ENCODE measurements at places on chromosomes 5 and 9.

DNA sequence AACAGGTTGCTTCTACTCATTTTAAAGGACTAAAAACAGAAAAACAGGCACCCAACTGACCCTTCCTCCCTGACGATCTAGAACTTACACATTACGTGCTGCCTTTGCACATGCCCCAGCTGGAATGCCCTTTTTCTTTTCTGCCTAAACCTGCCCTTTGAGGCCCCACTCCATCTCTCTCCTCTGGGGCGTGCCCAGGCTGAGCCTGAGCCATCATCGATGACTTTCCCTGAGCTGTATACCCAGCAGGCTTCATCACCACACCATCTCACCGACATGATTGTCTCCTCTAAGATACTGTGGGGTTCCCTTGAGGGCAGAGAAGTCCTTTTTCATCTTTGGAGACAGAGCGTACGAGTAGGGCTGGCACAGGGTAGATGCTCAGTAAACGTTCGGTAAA, 24.1 kb upstream of the GABBR2 start:
- DNase-seq = no peak

DNA sequence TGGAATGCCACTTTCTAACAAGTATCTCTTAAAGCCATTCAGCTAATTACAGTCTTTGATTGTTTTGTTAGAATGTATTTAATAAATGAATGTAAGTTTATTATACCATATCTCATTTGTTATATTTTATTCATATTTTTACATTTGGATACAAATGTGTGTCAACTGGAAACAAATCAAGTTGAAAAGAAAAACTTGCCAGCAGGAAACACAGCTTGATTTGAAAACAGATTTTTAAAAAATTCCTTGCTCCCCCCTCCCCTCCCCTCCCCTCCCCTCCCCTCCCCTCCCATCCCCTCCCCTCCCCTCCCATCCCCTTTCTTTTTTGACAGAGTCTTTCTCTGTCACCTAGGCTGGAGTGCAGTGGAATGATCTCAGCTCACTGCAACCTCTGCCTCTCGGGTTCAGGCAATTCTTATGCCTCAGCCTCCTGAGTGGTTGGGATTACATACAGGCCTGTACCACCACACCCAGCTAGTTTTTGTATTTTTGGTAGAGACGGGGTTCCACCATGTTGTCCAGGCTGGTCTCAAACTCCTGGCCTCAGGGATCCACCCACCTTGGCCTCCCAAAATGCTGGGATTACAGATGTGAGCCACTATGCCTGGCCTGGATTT, 227.6 kb downstream of the WDR70 start:
- no peak for DNase-seq

- no peak for DNase-seq
Measured at GRCh38 chr5:1133510-1134201, 21.8 kb upstream of the SLC12A7 start.

DNA sequence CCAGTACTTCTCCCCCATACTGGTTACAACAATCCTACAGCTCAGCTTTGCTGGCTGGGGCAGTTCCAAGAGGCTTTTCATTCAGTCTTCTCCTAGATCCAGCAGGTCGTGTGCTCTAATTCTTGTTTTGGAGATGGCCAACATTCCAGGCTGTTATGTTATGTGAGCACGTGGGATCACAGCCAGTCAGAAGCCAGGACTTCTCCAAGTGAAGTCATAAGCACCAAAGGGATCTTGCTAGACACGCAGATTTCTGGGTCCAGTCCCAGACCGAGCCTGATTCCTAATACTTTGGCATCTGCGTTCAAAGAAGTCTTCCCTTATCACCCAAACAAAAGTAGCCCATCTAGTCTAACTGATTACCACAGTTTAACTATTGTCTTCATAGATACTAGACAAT, 1.4 kb upstream of the LARP1 start:
- DNase-seq = no peak

DNA sequence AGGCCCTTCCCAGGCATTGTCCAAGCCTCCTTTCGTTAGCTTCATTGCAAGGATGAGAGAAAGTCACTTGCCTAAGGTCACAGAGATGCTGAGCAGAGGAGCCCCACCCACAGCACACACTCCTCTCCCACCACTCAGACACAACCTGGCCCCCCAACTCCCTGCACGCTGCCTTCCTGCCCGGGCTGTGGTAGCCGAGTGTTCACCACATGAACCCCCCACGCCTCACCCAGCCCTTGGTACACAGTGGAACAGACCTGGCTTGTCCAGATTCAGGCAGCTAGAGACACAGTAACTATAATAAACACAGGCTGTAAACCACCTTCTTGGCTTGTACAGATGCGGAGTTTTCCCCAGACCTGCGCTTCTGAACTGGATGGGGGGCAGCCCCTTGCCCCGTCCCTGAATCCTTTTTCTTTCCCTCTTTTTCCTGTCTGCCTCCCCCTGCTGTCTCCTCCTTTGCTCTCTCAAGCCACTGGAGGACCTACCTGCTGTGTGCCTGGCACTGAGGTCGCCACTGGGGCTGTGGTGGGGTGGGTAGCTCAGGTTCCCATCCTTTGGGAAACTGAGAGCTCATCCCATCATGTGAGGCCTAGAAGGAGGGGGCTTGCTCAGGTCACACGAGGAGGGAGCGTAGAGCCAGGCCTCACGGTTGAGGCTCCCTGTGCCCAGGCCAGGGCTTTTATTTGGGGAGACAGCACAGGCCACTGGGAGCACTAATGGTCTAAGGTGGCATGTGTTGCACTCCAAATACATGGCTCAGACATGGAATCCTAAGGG, 55.7 kb upstream of the SYNPO start:
- no peak for DNase-seq

DNA sequence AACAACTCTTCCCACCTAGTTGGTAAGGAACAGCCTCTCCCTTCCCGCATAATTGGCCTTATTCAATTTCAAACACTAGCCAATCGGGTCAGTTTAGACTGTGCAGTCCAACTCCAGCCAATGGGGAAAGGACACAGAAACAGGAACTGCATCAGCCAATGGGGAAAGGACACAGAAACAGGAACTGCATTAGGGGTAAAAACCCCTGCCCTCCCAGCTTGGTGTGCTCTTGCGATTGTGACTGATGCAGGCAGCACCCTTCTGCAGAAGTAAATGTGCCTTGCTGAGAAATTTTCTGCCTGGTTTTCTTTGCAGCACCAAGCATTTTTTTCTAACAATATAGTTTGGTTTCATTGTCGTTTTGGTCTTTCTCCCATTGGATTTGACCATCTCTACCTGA, 8.5 kb upstream of the GLT6D1 start:
- no peak for DNase-seq
